CD4-positive, alpha-beta memory T cell (primary cell): ENCODE measurements at places on chromosomes 2 and 18. TPM values are rescaled to one million over a fixed set of nuclear protein-coding genes. Genes with fewer than 3 reads are reported as not detected.

The ATP6V1B1 gene
- not detected for total RNA-seq

The EML4 gene
- 172 TPM for total RNA-seq

The MSTN gene
- total RNA-seq: not detected

DNA sequence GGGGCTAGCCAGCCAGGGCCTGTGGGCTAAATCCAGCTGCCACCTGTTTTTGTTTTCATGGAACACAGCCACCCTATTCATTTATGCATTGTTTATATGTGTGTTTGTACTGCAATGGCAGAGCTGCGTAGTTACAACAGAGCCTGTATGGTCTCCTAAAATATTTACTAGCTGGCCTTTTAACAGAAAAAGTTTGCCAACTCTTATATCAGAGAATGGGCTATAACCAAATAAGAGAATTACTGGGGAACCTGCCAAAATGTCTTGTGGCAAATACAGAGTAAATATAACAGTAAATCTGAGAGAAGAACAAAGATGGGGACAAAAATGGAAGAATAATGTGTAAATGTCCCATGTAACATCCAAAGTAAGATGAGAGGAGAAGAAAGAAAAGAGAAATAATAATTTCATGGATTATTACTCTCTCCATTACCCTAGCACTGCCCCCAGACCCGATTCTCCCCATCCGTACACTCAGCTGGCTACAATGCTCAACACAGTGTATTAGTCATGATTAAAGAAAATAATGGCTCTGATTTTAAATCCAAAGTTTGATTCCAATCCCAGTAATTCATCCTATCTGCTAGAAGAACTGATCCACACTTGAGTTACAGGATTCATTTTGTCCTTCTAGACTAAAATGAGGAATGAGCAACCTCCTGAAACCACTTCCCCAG, 249.3 kb downstream of the LRATD1 start:
- H3K27ac ChIP-seq: no peak overlapping the region
- H3K4me3 ChIP-seq: no peak overlapping the region
- no peak for DNase-seq

DNA sequence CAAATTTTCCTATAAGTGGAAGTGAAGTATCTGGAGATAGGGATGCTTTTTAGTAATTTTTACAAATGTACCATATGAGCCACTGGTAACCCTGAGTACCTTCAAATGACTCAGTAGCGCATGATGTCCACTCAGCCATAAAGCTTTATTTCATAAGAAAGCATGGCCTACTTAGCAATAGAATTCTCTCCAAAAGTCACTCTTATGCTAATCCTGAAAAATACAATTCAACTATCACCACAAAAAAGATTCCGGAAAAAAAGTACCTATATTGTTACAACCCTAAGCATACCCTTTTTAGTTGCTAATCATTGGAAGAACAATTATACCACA, 732.2 kb downstream of the SOCS6 start:
- H3K27ac ChIP-seq: no peak overlapping the region
- H3K4me3 ChIP-seq: no peak overlapping the region
- H3K4me1 ChIP-seq: no peaks in the 10 kb centered on the region
- no peaks in the 10 kb centered on the region for H3K27me3 ChIP-seq
- DNase-seq: no peak

- H3K27ac ChIP-seq: no peak overlapping the region
- H3K36me3 ChIP-seq: no peaks in the 10 kb centered on the region
- no peak overlapping the region for H3K4me3 ChIP-seq
- H3K4me1 ChIP-seq: no peaks in the 10 kb centered on the region
- DNase-seq: no peak
These were observed 34.9 kb downstream of the CCDC88A start for GRCh38 chr2:55384786-55385185.

GRCh38 chr2:19674051-19675002, 227.5 kb downstream of the TTC32 start:
- no peak overlapping the region for H3K4me3 ChIP-seq
- no peaks in the 10 kb centered on the region for H3K36me3 ChIP-seq
- no peak overlapping the region for H3K27ac ChIP-seq
- DNase-seq: no peak

- no peak for DNase-seq
- H3K27ac ChIP-seq: no peak overlapping the region
- no peak overlapping the region for H3K4me3 ChIP-seq
- H3K27me3 ChIP-seq: no peaks in the 10 kb centered on the region
These were observed 122.6 kb downstream of the GBX2 start for GRCh38 chr2:236045251-236046235.

- no peaks in the 10 kb centered on the region for H3K27me3 ChIP-seq
- no peaks in the 10 kb centered on the region for H3K36me3 ChIP-seq
- no peak for DNase-seq
- H3K4me3 ChIP-seq: no peak overlapping the region
- H3K4me1 ChIP-seq: peaks cover 16% of the 10 kb centered on the region
These were observed 134.7 kb downstream of the ACOXL start for GRCh38 chr2:110867078-110867477.

GRCh38 chr2:130377491-130377890, 21.6 kb downstream of the PTPN18 start:
- no peak overlapping the region for H3K4me3 ChIP-seq
- H3K27me3 ChIP-seq: no peaks in the 10 kb centered on the region
- H3K4me1 ChIP-seq: peaks cover 67% of the 10 kb centered on the region
- H3K27ac ChIP-seq: no peak overlapping the region

The ASB18 gene
- not detected for total RNA-seq

The CNGA3 gene
- not detected for total RNA-seq
